Stimulated activated CD4-positive, alpha-beta T cell treated with anti-CD3 and anti-CD28 coated beads, Interleukin-2, amount 100 ng/mL, for 48 hours (primary cell): ENCODE measurements at places on chromosomes 6 and 20.

DNA sequence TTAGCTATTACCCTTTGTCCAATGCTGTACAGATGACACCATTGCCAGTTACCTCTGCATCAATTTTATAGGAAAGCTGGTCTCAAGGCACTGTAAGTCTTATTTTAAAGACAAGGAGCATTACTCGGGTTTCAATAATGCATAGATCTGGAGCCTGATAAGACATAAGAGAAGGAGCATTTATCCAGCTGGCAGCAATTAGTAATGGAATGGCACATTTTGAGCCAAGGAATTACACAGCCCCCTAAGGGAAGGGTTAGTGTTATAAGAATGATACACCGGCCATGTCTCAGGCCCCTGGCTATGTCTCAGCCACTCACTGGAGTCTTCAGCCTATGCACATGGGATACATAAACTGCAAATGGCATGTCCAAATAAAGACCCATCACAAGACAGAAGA, 23.1 kb upstream of the TMEM242 start:
- DNase-seq: no peak

DNA sequence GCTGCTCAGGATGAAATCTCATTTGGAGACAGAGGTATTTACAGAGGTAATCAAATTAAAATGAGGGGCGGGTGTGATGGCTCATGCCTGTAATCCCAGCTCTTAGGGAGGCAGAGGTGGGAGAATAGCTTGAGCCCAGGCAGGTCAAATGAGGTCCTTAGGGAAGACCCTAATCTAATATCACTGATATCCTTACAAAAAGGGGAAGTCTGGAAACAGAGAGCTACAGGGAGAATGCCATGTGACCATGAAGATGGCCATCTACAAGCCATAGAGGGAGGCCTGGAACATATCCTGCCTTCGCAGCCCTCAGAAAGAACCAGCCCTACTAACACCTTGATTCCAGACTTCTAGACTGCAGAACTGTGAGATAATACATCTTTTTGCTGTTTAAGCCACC, 8.3 kb downstream of the MTCL3 start:
- DNase-seq: no peak

DNA sequence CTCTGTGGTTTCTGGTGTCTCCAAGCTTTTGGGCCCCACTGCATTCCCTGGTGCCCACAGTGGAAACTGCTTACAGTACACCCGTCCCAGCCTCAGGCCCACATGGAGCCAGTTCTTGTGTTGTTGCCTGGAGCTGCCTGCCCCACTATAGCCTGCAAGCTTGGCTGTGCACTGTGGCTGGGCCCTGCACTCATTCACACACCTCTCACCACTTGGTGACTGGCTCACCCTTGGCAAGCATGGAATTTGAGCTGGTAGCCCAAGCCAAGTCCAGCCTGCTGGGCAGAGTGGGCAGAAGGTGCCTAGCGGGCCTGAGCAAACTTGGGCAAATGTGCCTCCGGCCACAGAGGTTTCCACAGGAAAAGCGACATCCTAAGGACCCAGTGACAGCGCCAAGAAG, 472.3 kb downstream of the MMUT start:
- DNase-seq: no peak

- no peak for DNase-seq
These were observed 477.3 kb downstream of the PREX1 start for GRCh38 chr20:48350313-48350988.

- DNase-seq: no peak
These were observed 161.3 kb downstream of the THBS2 start for GRCh38 chr6:169092375-169092774.

GRCh38 chr6:43547222-43547621, 28.6 kb downstream of the XPO5 start:
- DNase-seq: no peak

DNA sequence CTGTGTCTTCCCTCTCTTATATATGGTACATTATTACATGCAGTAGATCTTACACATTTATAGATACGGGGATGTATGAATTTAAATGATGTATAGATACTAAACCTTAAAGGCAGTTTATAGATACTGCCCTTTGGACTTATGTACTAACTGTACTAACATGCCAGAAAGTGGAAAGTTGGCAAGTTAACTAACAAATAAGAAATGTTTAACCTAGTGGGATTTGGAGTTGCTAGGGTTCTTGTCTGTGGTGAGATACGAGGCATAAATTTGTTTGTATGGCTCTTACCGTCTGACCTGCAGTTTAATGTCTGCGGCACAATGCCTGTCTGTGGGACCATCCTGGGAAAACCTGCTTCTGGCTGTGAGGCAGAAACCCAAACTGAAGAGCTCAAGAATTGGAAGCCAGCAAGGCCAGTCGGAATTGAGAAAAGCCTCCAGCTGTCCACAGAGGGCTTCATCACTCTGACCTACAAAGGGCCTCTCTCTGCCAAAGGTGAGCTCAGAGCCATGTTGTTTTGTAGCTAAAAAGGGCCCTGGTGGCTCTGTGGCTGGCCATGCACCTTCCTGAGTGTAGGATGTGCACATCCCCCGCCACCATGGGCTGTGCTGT, 62.9 kb upstream of the SLC22A1 start:
- DNase-seq: no peak

DNA sequence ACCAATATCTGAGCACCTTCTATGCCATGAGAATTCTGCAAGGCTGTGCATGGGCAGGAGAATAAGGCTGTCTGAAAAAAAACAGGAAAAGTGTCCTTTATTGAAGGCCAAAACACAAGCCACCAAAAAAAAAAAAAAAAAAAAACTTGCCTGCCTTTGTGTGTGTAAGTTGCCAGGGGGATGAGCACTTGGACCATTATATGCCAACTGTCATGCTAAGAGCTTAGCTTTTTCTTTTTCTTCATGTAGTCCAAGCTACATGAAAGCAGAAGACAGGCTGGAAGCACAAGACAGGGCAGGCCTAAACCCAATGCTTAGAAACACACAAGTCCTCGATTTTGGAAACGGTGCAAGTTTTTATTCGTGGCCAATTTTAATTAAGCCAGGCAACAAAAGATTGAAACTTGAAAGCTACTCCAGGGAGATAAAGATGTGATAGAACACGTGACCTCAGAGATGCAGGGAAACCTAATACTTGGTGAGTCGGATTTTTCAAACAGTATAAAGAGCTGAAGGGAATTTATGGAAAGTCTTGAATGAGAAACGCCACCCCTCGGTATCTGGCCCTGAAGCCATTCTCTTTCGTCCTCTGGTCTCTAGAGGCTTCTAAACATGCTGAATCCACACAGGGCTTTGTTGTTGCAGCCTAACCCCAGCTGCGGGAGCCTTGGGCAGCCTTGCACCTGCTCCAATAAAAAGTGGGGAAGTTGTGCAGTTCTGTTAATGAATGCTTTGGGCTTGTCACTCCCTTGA, 8.6 kb downstream of the BMP7 start:
- DNase-seq: no peak

GRCh38 chr6:18141805-18142590, 12.9 kb downstream of the TPMT start:
- no peak for DNase-seq

DNA sequence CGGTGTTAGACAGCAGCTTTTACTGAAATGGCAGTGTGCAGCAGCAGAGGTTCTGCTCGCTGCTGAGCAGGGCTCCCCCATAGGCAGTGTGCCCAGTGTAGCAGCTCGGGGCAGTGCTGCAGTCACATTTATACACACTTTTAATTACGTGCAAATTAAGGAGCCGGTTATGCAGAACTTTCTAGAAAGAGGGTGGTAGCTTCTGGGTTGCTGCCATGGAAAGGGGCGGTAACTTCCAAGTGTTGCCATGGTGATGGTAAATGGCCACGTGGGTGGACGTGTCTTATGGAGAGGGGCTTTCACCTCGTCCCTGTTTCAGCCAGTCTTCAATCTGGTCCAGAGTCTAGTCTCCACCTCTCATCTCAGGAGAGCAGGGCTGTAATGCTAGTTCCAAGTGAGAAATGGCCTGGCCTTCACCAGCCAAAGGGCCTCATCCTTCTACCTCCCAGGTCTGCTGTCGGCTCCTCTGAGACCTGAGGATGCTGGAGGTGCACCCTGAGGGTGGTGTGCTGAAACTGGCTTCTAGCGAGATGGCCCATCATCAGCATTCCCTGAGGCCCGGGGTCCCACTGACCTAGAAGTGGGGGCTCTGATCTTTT, 180.5 kb upstream of the PMEPA1 start:
- DNase-seq: no peak

GRCh38 chr20:56979125-56979524, 287.3 kb downstream of the BMP7 start:
- DNase-seq: no peak

- no peak for DNase-seq
These were observed 49.5 kb upstream of the B4GALT5 start for GRCh38 chr20:49762940-49763766.

GRCh38 chr20:54642864-54643667, 167.7 kb downstream of the DOK5 start:
- no peak for DNase-seq

DNA sequence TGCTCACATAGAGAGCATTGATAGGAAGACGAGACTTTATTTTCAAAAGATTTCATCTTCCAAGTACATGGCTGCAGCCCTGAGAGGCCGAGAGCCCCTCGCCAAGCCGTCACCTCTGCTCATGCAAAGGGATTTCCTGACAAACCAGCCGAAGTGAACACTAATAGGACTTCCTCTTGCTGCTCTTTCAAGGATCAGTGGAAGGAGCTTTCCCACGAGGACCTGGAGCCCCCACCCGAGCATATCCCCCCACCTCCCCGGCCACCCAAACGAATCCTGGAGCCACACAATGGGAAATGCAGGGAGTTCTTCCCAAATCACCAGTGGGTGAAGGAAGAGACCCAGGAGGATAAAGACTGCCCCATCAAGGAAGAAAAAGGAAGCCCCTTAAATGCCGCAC, 69.3 kb downstream of the PTPN1 start:
- no peak for DNase-seq

DNA sequence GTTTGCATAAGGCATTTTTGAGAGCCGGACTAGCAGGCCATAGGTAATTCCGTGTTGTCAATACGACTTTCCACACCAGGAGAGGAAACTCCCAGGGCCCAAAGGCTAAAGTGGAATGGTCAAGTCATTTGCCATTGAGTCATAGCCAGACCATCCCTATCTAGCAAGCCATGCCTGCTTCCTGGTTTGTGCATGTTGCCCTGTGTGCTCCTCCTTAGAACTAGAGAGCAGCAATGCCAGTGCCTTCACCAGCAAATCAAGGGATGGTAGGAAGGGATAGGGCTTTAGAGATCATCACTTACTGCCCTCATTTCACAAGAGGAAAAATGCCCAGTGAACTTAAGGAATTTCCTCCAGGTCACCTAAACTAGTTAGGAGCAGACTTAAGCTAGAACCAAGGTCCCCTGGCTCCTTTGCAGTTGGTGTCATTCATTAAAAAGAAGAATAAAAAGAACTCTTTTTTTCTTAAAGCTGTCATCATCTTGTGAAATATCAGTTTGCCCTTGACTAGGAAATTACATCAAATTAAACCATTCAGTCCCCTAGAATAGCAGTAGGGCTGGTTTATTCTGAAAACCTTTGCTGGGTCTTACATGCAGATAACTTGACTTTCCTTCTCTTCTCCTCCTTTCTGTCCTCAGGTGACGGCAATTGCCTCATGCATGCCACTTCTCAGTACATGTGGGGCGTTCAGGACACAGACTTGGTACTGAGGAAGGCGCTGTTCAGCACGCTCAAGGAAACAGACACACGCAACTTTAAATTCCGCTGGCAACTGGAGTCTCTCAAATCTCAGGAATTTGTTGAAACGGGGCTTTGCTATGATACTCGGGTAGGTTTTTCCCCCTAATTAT, 7.4 kb downstream of the TNFAIP3 start:
- no peak for DNase-seq

DNA sequence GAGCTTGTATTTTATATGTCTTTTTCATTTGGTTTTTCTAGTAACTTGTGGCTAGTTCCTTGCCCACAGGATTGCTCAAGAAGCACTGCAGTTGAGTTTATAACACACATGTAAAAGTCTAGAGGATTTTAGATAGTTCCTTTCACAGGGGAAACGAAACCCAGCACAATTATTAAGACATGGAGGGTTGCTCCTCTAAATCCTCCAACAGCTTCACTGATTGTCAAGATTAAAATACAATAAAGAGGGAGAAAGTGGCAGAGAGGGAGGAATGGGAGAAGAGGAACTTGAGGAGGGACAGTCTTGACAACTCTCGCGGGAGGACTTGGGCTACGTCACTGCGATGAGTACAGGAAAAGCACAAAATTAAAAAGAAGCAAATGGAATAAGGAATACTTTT, 9.7 kb upstream of the TBC1D7 start:
- no peak for DNase-seq

DNA sequence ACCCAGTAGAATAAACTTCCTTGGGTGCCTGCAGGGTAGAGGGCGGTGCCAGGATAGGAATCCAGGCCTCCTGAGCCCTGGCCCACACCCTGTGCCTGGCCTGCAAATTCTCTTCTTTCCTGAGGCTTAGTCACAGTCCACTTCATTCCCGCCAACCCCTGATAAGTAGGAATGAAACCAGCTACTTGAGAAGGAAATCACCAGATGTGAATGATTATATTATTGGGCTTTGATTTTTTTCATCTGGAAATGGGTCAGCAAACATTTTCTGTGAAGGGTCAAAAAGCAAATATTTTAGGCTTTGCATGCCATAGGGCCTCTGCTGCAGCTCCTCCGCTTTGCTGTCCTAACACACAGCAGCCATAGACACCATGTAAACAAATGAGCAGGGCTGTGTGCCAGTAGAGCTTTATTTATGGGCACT, 50.2 kb downstream of the STK35 start:
- no peak for DNase-seq

DNA sequence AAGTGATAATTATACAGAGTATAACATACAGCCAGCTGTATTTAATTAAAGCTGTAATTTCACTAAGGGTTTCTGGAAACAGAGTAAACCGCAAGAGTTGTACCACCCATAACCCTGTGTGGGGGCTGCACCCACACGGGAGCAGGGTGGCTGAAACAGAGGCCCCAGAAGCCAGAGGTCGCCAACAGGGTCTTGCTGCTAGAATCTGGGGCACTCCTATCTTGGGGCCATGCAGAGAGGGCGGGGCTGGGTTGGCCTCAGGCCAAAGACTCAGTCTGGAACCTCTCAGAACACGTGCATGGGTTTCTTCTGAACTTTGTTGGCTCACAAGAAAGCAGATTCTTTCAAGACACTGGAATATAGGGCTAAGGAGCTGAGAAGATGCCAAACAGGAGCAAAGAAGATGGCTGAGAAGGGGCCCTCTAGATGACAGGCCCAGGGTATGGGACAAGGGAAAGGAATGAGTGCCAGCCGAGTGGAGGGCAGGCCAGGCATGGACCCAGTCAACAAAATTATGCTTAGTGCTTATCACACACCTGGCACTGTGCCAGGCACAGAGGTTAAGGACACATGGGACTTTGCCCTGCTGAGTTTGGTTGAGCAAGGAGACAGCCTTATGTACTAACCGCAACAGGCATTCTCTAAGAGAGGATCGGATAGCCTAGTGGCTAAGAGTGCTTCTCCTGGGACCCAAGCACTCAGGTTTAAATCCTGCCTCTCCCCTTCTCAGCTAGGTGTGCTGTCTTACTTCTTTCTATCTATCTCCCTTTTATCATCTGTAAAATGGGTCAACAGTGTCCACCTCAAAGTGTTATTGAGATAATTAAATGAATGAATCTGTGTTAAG, 96.6 kb upstream of the FOXP4 start:
- no peak for DNase-seq
